ENCODE measurements at places on chromosomes 1 and 21.

GRCh38 chr1:39094685-39095084, 68.5 kb downstream of the NDUFS5 start:
- no peak for DNase-seq

- DNase-seq = no peak
Observed at GRCh38 chr1:177862916-177863315, 106.9 kb downstream of the SEC16B start.

GRCh38 chr1:6869545-6869944, 84.3 kb downstream of the CAMTA1 start:
- no peak for DNase-seq

DNA sequence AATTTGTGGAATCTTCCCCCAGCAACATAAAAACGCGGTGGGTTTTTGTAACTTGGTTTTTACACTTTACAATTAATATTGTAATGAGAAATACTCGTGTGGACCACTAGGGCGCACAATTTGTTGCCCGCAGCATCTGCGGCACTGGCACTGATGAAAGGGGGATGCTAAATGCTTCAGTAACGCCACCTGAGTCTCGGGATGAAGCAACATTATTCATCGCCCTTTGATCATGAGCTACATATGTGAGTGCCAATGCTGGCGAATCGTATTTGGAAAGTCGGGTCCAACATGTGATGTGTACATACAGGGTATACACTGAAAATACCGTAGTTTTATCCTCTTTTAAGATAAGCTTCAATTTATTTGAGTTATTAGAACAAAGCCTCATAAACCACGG, 34.2 kb upstream of the COX20 start:
- DNase-seq = peak; percentile 89

DNA sequence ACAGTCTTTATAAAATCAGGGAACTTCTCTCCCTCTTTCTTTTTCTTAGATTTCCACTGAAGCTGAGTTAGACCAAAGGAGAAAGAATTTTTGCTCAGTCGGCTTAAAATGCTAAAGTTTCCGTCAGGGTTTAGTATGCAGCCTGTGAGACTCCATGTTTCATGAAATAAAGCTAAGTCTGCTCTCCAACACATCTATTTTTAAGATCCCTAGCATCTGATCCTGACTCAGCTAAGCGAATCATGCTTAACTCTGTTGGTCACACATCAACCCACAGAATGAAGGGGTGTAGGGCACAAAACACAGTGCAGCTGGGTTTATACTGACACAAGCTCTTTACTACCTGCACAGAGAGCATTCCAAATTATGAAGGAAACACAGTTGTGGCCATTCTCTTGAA, 102.4 kb upstream of the ZNF281 start:
- no peak for DNase-seq

GRCh38 chr1:9901148-9902059, 8.7 kb downstream of the CTNNBIP1 start:
- no peak for DNase-seq

DNA sequence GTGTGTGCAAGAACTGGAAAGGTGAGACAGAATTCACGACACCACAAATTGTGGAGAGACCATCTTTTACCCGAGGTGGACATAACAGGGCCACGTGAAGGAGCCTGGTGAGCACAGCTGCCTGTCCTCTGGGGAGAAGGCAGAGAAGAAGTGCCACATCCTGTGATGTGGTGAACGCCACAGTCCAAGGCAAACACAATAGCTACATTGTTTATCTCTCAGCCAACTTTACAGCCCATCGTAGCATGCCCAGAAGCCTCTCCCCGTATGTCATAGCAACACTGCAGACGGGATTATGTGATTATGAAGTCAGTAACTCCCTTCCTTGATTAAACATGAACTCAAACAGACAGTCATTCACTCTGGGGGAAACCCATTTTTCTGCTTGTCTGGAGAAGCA, 612.2 kb downstream of the SMYD3 start:
- DNase-seq = peak; percentile 89

Measured in SW480 (cell line).